ENCODE measurements at places on chromosomes 7 and 10. TPM values are rescaled to one million over a fixed set of nuclear protein-coding genes. Genes with fewer than 3 reads are reported as not detected.

GRCh38 chr7:16446508-16446907 lies 19.0 kb downstream of the SOSTDC1 start:
- no peak for DNase-seq

DNA sequence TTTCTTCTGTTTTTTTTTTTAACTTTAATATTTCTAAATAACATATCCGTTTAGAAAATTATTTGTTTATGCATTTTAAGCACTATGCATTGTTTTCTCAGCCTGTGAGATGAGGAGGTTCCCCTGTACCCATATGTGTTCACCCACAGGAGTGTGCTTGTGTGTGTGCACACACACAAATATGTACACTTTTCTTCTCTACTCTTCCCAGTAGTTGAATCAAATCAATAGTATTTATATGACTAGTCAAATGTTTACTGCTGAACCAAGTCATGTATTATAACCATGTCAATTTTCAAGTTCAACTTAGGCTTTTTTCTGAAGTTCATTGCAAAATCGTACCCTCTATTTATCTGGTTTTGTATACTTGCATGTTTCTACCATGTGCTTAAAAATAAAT lies 37.3 kb downstream of the HDAC9 start:
- no peak for DNase-seq

Gene COBL
- not detected for total RNA-seq

Gene ZNF467
- total RNA-seq = 0.09 TPM
